ENCODE measurements at places on chromosomes 1 and 21.

DNA sequence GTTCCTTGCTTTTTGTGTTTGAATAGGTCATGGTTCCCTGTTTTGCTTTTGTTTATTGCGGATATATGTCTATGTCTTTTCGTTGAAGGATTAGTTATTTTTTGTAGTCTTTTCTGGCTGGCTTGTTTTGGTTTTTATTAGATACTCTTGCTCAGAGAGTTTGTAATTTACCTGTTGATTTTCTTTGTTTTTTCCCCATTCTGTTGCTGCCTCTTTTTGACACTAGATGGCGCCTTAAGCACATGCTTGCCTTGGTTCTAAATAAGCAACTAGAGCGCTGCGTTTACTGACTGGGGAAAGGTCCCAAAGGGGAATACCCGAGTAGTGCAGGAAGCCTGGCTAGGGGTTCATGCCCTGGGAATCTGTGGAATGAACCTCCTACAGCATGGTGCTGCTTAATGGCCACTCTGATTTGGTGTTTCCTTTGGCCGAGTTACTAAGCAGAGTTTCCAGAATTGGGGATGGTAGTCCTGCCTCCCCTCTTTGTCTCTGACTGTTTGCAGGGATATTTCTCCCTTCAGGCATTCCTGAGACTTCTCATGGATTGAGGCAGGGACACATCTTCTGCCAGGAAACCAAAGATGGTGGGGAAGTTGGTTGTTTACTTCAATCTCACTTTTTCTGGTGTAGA is 143.2 kb downstream of the PTPRU start:
- no peak for DNase-seq

DNA sequence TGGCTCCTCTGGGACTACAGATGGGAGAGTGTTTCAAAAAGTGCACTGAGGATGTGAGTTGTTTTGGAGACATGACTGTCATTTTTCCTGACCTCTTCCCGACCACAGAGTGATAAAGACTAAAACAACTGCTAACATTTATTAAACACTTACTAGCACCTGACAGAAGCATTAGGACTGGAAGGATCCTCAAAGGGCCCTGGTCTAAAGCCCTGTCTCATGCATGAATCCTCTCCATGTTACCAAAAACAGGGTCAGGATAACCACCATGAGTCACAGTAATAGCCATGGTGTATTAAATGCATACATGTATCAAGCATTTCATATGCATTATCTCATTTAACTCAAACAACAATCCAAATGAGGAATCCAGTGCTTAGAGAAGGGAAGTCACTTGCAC is 11.5 kb downstream of the CYB5RL start:
- DNase-seq: no peak

DNA sequence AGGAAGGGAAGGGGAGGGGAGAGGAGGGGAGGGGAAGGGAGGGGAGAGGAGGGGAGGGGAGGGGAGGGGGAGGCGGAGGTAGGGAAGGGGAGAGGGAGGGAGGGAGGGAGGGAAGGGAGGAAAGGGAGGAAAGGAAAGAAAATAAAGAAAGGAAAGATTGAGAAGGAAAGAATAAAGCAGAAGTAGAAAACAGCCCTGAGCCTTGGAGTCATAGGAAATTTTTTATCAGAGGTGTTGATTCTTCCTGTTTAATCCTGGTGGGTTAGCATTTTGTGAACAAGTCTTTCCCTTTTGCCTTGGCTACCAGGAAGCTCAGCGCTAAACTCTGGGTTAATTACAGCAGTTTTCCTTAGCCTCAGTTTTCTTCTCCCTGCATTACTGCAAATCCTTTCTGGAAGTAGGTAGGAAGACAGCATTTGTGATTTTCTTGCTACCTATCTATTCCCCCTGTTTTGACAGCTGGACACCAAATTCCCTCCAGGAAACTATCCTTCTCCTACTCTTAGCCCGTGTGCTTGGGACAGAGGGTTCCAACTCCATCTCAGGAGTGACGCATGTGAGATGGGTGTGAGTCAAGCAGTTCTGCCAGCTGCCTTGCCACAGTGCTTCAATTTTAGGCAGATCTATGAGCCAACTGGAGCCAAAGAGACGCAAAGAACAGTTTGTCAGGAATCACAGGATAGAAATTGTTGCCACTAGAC is 26.9 kb downstream of the TOMM20 start:
- DNase-seq: no peak

GRCh38 chr21:44550807-44551206 is 498 bp downstream of the KRTAP10-2 start:
- no peak for DNase-seq

GRCh38 chr1:31038360-31038759 is 27.2 kb downstream of the PUM1 start:
- DNase-seq: no peak

GRCh38 chr1:206575165-206575893 is 36.9 kb downstream of the EIF2D start:
- DNase-seq: no peak

GRCh38 chr1:33374336-33375105 is 53.6 kb upstream of the A3GALT2 start:
- no peak for DNase-seq

- no peak for DNase-seq
Measured at GRCh38 chr1:109171646-109172045, 42.1 kb upstream of the SARS1 start.

GRCh38 chr21:31349208-31349607 is 5.1 kb upstream of the TIAM1 start:
- no peak for DNase-seq

DNA sequence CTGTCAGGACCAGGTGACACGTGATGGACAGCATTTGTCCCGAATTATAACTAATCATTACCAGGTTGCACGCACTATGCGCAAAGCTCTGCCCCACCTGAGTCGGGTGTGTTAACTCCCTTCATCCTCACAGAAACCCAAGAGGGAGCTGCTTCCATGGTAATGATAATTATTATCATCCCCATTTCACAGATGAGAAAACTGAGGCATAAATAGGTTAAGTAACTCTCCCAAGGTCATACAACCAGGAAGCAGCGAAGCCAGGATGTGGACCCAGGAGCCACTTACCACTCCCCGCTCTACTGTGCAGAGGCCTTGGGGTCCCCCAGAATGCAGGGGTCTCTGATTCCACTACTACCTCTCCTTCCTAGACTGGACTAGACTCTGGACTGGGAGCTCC is 76.7 kb upstream of the TARDBP start:
- DNase-seq: no peak

DNA sequence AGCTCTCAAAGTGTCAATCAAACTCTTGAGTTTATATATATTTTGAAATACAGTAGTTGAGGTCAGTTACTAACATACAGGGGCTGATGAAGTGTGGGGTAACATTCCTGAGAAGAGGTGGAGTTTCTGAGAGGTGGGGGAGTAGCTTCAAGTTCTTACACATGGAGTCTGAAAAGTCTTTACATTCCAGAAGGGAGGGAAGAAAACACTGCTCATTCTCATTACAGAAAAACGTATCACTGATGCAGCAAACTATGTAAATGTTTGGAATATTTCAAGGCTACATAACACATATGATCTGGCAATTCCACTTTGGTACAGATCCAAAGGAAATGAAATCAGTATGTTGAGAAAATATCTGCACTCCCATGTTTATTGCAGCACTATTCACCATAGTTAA is 1065.8 kb upstream of the B3GALT2 start:
- no peak for DNase-seq

GRCh38 chr1:77938651-77939050 is 40.2 kb downstream of the FUBP1 start:
- no peak for DNase-seq

GRCh38 chr1:246032984-246033383 is 474.1 kb downstream of the SMYD3 start:
- no peak for DNase-seq

DNA sequence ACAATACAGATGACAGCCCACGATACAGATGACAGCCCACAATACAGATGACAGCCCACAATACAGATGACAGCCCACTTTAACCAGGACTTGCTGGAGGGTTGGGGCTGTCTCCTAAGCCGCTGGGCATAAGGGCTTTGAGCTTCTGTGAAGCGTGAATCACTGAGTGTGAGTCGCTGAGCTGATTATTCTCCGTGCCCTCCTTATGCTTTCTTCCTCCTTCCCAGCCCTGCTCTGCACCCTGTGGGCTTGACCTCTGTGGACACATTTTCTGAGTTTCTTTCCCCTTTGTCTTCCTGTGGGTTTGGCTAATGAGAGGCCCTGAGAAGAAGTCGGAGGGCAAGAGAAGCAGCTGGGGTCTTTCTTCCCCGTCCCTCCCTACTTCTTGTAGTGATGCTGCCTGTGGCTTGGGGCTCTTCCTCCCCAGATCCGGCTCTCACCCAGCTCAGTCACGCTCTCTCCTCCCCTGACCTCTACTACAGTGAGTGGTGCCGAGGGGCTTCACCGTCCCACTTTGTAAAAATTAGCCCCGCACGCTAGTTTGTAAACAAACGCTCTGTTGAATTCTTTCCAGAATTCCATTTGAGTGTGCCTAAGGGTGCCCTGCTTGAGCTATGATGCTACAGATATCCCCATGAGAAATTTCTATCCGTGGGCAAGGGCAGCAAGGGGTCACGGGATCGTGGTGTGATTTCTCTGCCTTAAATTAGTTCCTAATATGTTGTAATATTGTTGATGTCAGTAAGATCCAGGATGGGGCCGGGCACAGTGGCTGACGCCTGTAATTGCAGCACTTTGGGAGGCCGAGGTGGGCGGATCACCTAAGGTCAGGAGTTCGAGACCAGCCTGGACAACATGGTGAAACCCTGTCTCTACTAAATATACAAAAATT is 46.4 kb upstream of the SOD1 start:
- DNase-seq: no peak

DNA sequence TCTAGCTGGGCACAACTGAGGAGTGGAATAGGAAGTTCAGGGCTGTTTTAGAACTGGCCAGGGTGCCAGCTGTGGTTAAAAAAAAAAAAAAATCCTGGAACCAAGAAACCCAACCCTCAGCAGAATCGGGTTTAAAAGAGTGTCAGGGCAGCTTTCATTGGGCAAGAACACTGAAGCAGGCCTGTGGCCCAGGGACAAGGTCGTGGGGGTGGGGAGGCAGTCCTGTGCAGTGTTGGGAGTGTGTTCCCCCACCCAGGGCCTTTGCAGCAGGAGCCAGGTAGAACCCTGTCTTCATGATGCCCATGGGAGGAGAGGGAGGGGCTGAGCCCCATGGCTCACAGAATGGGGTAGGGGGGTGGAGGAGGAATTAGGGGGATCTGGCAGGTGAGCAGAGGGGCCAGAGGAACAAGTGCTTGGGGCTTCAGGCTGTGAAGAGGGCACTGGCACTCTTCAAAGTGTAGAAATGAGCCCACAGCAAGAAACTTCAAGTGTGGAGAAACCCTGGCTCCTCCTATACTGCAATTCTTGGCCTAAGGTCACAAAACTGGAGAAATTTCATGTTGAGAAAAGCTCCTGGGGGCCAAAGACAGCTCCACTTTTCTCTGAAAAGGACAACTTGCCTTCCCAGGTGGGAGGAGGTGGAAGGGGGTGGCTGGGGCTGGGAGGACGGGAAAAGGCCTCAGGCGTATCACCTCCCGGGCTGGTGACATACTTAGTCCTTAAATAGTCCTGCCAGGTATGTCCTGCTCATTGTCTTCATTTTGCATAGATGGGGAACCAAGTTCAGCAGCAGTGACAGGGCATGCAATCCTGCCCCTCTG is 39.3 kb downstream of the KIAA1614 start:
- DNase-seq: no peak

DNA sequence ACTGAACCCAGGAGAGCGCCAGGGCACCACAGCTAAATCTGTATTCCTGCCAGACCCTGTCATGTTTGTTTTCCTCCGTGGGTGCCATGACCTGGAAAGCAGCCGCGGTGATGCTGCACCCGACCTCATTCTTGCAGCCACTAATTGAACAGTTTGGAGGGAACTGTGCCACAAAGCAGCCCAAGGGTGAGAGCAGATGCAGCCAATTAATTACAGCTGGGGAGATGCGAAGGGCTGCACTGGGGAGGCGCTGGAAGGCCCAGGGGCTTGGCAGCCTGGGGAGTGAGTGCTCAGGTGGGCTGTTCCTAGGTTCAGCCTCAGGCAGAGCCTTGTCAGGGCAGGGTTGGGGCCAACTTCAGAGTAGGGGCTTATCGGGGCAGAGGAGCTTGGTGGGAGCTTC is 158.4 kb upstream of the CD34 start:
- no peak for DNase-seq

DNA sequence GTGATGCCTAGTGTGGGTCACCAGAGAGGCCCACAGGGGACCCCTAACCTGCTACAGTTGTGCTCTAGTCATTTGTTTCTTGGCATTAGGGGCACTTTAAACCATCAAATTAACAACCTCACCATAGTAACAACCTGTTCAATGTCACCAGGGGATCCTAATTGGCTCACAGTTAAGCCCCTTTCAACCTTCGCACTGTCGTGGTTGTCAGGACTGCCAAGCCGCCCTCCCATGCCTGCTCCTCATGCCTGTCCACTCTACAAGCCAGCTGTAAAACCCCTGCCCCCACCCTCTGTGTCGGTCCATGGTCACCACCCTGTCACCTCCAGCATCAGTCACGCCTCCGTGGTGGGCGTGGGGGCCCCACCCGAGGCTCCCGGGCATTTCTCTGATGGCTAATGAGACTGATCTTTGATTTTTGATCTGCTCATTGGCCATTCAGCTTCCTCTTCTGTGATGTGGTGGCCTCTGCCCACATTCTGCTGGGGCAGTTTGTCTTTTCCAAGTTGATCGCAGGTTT is 96.6 kb downstream of the WDR4 start:
- no peak for DNase-seq

DNA sequence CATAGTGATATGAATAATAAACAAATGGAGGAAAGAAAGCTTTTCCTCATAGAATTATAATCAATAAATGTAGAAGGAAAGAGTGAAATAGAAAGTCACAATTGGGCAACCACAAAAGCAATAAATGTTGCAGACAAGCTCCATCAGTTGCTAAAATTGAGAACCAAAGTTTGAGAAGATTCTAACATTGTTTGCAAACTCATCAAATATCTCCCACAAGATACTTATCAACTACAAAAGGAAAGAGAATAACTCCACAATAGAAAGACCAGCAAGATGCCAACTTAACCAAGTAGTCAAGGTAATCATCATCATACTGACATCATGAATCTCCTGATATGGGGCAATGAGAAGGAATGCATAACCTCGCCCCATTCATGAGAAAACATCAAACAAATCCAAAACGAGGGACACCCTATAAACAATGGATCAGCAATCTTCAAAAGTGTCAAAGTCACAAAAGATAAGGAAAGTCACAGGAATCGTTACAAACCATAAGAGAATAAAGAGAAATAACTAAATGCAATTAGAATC is 16.4 kb downstream of the EIF4G3 start:
- DNase-seq: no peak

Measured in RWPE1 (cell line).